ENCODE measurements at places on chromosomes 1 and 21. TPM values are rescaled to one million over a fixed set of nuclear protein-coding genes. Genes with fewer than 3 reads are reported as not detected.

S100A3 gene
- not detected for total RNA-seq

OR2T11 gene
- total RNA-seq, result not detected

KDF1 gene
- total RNA-seq, result 18.0 TPM

NPHS2 gene
- not detected for total RNA-seq

SYCP1 gene
- 0.24 TPM for total RNA-seq

FCER1A gene
- not detected for total RNA-seq

B3GALT2 gene
- total RNA-seq, result not detected

ATP1A4 gene
- total RNA-seq, result 0.63 TPM

IVL gene
- total RNA-seq, result not detected

CRB1 gene
- total RNA-seq, result not detected

XCL1 gene
- total RNA-seq, result not detected

KRTAP11-1 gene
- total RNA-seq, result not detected

LRRC38 gene
- total RNA-seq, result not detected

HSPB7 gene
- not detected for total RNA-seq

S100A7 gene
- not detected for total RNA-seq

ANGPTL3 gene
- total RNA-seq, result not detected

LCE1F gene
- not detected for total RNA-seq

RIPPLY3 gene
- 2.6 TPM for total RNA-seq

All from GM23338 (cell line).